Stimulated activated CD4-positive, alpha-beta T cell treated with anti-CD3 and anti-CD28 coated beads, Interleukin-1b, Interleukin-23, amount 100 ng/mL, for 1 hour (primary cell): ENCODE measurements at places on chromosomes 16 and 17.

GRCh38 chr17:62587554-62587953, 39.9 kb upstream of the MRC2 start:
- no peak for DNase-seq

GRCh38 chr17:7478276-7479212, 887 bp downstream of the ZBTB4 start:
- DNase-seq, result peak; percentile 32

- DNase-seq, result no peak
Observed at GRCh38 chr17:60352071-60352470, 39.9 kb downstream of the USP32 start.

- DNase-seq, result no peak
Observed at GRCh38 chr17:65994679-65995078, 197.3 kb downstream of the CEP112 start.

- DNase-seq, result no peak
Observed at GRCh38 chr16:22673421-22673831, 140.5 kb upstream of the HS3ST2 start.

DNA sequence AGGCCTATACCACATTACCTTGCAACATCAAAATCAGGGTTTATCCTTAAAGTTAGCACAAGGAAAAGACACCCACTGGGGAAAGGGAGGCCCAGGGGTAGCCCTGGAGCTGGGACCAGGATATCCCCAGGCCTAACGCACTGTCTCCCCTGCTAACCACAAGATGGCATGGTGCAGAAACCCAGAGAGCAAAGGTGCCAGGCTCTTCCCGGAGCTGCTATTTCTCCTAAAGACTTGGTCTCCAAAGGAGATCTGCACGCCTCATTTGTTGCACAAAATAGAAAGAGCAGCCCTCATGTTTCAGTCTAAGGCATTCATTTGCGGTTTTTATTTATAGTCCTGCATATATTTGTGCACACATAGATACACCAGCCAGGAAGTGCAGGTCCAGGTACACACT, 408.6 kb downstream of the SOX9 start:
- DNase-seq, result no peak

- no peak for DNase-seq
Observed at GRCh38 chr16:306911-307370, 24.0 kb downstream of the PDIA2 start.

DNA sequence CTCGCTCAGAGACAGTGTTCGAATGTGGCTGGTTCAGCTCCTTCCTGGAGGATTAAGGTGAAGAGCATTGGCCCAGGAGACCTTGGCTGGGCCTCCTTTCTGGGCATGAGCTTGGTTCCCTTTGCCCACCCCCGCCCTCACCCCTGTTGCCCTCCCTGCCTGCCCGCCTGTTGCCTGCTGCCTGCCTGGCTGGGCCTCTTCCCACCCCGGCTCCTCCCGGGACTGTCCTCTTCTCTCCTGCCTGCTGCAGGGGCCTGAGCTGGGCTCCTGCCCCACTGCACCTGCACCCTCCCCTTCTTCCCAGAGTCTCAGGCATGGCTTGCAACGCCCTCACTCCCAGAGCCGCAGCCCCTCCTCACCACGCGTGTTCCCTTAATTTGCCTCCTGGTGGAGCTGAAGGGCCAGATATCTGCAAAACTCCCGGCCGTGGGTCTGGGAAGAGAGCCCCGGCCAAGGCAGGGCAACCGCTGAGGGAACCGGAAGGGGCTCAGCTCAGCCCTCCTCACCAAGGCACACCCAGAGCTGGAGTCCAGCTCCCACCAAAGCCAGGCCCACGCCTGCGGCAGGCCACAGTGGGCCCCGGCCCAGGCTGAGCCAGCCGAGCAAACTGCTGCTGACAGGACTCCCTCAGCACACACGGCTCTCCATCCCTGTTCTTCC, 31.2 kb downstream of the MNT start:
- no peak for DNase-seq

DNA sequence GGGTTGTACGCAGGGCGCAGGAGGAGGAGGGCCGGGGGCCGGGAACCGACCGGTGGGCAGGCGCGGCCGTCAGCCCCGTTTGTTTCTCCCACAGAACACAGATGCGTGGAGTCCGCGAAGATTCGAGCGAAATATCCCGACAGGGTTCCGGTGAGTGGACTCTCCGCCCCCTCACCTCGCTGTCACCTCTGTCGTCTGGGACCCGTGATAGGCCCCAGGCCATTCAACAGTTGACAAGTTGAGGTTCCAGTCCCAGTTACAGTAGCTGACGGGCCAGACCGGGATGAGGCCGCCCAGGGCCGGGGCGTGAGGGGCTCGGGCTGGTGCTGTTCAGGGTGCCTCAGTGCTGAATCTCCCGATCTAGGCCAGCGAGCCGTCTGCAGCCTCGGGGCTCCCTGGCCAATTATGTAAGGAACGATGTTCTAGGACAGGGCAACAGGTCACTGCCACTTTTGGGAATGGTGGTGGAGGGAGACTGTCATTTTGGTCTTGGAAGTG, 628 bp downstream of the GABARAPL2 start:
- no peak for DNase-seq
